CD4-positive, alpha-beta T cell treated with Interferon gamma for 1 hour (primary cell): ENCODE measurements at places on chromosomes 7 and 10.
A peak's percentile ranks its signal among the peaks of the same experiment; 100 is the strongest.

GRCh38 chr7:76998285-76998589 lies 33.9 kb downstream of the SPDYE17 start:
- no peak for DNase-seq

GRCh38 chr10:30270247-30270646 lies 78.8 kb downstream of the MTPAP start:
- DNase-seq = no peak

DNA sequence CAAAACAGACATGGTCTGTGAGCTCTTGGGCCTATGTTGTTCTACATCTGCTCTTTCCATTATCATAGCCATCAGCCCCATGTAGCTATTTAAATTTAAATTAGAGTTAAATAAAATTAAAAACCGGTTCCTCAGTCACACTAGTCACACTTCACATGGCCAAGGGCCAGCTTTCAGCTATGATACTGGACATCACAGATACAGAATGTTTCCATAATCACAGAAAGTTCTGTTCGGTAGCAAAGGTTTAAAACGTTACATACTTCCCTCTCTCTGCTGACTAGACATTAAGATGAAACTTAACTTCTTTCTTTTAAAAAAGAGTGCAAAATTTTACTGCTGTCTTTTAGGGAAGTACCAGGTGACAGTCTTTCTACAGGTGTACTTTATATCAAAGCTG lies 43.0 kb downstream of the SRPK2 start:
- DNase-seq = no peak

GRCh38 chr7:149620961-149621360 lies 123.4 kb upstream of the ZNF746 start:
- DNase-seq = peak; percentile 26

DNA sequence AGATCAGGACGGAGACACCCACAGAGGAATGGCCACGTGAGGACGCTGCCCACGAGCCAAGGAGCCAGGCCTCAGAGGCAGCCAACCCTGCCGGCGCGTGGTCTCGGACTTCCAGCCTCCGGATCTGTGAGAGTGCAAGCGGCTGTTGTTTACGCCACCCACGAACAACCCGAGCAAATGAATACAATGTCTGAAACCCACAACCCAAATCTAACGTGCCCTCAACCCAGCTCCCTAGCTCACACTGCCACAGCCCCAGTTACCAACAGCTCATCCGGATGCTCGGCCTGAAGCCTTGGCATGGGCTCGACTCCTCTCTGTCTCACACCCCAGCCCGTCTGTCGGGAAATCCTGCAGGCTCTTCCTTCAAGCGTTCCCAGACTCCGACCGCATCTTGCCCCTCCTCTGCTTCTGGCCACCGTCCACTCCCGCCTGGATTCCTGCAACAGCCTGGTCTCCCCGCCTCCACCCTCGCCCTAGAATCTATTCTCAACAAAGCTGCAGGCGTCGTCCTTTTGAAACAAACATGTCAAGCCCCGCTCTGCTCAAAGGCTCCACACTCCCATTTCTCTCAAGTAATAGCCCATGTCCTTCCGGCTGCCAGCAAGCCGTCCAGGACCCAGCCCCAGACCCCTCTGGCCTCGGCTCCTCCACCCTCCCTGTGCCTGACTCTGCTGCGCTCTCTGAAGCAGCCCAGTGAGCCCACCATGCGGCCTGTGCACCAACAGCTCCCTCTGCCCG lies 35.3 kb downstream of the STK32C start:
- no peak for DNase-seq

DNA sequence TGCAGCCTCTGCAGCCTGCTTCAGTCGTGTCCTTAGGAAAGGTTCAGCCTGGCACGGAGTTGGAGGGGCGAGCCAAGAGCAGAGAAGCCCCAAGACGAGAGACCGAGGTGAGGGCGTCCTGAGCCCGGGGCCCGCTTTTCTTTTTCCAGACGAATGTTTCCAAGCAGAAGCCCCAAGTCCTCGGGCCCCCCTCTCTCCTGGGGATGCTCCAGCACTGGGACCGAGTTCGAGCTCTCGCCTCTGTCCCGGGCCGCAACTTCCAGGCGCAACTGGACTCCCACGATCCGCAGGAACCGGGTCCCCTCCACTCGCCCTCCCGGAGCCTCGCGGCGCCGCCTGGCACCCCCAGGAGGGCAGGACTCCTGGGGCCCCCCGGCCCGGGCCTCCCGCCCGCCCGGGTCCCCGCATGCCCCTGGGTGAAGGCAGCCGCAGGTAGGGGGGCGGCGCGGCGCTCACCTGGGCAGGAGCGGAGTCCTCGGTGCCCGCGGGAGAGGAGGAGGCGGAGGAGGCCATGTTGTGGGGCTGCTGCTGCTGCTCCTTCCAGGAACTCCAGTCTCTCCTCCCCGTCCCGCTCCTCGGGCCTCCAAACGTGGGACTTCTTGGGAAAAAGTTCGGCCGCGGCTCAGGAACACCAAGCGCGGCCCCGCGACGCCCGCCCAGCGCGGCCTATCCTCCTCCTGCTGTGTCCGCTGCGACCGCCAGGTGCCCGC lies 45.3 kb upstream of the CDK1 start:
- peak; percentile 26 for DNase-seq

- DNase-seq = no peak
Observed at GRCh38 chr10:132533571-132534260, 3.9 kb upstream of the INPP5A start.

DNA sequence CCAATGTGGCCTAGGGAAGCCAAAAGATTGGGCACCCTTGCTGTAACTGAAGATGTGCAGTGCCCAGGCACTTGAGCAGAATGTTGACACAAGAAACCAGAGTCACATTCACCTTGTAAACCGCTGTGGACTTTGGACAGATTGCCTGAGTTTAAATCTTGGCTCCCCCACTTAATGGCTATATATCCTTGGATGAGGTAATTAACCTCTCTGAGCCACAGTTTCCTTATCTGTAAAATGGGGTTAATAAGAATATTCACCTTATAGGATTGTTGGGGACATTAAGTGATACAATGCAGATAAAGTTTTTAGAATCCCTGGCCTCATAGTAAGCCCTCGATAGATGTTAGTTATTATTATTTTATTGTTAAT lies 331.0 kb downstream of the LRMDA start:
- DNase-seq = no peak

DNA sequence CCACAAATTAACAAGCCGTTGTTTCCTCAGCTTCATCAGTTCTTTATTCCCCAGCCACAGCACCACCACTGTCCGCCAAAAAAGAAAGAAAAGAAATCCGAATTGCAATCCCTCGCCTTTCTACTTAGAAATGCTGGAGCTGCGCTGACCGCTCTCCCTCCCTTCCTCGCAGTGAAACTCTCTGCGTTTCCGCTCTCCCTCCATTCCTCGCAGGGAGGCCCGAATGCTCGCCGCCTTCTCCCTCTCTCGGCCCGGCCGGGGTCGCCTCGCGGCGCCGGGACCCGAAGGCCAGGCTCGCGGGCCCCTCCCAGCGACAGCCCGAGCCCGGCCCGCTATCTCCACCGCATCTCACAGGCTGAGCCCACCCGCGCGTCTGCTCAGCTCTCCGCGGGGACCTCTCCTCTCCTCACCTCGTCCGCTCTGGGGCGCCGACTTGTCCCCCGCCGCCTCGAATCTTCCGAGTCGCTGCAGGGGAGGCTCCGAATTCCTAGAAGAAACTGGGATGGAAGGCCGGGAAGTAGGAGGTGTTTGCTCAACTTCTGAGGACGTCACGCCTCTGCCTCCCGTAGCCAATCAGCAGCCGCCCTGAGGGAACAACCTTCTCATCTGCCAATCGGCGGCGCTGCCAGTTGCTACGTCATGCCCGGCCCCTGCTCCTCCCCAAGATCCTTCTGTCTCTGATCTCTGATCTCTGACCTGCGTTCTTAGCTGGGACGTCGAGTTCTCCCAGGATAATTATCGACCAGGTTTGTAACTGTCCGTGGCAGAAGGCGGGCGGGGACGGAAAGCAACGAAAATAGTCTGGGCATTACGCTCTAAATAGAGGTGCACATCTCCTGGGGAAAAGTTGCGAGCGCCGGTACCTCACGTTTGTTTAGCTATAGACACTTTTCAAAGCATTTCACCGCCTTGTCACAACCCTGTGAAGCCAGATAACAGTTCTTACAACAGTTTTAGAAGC lies at the start of gene AASS:
TSS of gene AASS (minus strand) at position 499 of the 961 bp plus-strand sequence. CDS start 10,523 bp downstream, outside the sequence.
- DNase-seq = peak; percentile 83

- DNase-seq = no peak
Observed at GRCh38 chr7:136138991-136139390, 161.8 kb upstream of the MTPN start.

DNA sequence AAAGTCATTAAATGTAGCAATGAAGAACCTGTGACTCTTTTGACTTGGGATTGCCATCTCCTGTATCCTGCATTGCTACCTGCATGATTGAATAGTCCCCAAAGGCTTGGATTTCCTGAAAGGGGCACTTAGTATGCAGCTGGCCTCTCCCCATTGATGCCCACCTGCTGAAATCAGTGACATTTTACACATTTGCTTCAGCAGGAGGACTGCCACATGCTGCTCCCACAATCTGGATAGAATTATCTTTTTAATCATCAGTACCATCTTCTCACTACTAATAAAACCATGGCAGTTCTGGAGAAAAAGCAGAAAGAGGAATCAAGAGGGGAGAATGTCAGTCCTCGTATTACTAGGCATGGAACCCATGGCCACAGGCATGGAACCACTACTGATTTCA lies 67.8 kb downstream of the SLC13A1 start:
- no peak for DNase-seq

GRCh38 chr7:24401628-24402593 lies 117.9 kb downstream of the NPY start:
- DNase-seq = no peak

- DNase-seq = no peak
Observed at GRCh38 chr10:109957092-109957797, 33.9 kb upstream of the XPNPEP1 start.

DNA sequence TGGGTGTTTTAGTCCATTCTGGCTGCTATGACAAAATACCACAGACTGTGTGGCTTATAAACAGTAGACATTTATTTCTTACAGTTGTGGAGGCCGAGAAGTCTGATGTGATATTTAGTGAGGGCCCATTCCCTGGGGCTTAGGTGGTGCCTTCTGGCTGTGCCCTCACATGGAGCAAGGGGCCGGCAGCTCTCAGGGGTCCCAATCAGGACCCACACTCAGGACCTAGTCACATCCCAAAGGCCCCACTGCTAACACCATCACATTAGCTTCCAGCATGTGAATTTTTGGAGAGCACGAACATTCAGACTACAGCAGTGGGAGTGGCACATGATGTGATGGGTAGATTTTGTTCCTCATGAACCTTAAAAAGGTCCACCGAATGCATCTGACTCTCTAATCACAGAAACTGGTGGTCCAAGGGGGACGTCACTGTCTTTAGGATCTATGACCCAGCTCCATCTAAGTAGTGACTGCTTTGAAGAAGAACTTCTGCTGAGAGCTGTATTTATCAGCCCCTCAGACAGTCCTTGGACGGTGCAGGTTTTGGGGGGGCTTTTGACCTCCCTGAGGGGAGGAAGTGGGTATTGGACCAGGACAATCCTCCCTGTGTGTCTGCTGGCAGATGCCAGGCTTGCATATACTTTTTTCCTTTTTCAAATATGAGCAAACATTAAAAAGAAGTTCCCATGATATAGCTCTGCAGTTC lies 154.5 kb upstream of the ZNF32 start:
- no peak for DNase-seq

DNA sequence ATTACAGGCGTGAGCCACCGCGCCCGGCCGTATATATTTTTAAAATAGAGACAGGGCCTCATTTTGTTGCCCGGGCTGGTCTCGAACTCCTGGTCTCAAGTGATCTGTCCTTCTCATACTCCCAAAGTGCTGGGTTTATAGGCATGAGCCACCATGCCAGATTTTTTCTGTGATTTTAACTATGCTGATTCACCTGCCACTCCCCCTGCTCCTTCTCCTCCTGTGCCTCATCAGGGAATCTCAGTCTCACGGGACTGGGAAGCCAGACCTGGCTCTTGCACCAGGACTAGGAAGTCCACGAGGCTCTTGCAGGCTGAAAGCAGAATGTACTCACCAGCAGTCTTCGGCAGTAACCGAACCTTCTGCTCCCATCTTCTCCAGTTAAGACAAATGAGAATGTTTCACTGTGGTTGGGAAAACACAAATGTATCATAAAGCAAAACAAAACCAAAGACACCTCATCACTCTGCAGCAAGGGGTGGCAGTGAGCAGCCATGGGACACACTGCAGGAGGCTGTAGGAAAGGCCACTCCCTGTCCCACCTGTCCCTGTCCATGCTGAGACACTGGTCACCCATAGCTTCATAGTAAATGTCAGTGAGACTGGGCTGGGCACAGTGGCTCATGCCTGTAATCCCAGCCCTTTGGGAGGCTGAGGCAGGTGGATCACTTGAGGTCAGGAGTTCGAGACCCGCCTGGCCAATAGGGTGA lies 78.7 kb upstream of the MKRN1 start:
- DNase-seq = no peak

- no peak for DNase-seq
Observed at GRCh38 chr10:113627836-113628235, 36.0 kb downstream of the NRAP start.

- no peak for DNase-seq
Observed at GRCh38 chr10:6951732-6952131, 371.7 kb upstream of the PRKCQ start.

DNA sequence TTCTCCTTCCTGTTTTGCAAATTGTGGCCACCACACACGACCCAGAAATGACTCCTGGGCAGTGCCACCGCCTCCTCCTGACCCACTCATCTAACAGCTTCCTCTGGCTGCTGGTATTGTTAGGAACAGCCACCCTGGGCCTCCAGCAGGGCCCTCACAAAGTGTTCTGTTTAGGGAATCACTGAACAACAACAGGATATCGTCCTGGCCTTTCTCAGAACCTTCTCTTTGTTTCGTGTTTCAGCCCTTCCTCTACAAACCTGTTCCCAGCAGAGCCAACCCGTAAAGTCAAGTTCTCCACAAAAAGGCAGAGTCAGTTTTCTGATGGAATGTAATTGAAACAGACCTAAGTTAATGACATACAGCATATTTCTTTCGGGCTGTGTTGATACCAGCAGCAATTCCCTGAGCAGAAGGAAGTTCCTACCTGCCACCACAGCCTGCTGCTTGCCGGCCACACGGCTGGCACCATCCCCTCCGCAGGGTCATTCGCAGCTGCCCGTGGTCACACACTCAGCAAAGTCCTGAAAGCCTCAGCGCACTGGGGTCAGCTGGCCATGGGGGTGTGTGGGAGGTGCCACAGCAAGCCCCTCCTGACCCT lies 91.7 kb upstream of the PITRM1 start:
- DNase-seq = no peak

DNA sequence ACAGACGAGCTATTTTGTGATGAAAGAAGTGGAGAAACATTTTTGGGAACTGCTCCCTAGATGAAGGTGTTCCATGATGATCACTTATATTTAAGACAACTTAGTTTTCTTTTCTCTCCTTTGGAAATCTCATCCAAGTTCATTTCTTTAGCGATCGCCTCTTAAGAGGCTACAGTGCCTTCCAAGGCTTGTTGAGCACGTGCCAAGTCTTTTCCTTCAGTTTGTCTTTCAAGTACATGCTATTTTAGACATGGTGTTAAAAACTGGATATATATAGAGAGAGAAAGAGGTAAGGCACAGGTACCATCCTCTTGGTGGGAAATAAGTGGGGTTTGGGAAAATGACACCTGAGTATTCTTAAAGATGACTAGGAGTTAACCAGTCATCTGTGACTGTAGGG lies 2.7 kb downstream of the ADK start:
- no peak for DNase-seq

GRCh38 chr7:38773430-38773829 lies 135.6 kb downstream of the VPS41 start:
- DNase-seq = no peak
